Stimulated activated CD8-positive, alpha-beta memory T cell treated with anti-CD3 and anti-CD28 coated beads, Interleukin-7, amount 100 ng/mL, for 24 hours (primary cell): ENCODE measurements at places on chromosomes 16 and 17.

DNA sequence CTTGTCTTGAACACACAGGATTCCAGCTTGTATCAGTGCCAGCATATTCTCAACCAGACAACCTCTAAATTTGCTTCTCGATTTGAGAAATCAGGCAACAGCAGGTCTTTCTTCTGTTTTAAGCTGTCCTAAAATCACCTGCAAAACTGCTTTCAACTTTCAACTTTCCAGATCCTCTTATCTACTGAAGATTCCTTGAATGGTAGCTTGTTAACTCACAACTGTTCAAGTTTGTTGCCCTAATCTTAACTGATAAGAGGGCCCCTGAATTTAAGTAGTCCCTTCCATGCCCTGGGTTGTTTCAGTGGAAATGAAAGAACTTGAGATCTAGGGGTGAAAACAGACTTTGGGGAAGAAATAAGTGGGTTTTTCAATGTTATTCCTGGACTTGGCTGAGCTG, 57.2 kb downstream of the CHD9 start:
- no peak for DNase-seq

GRCh38 chr16:79381603-79382042, 218.9 kb downstream of the MAF start:
- no peak for DNase-seq

DNA sequence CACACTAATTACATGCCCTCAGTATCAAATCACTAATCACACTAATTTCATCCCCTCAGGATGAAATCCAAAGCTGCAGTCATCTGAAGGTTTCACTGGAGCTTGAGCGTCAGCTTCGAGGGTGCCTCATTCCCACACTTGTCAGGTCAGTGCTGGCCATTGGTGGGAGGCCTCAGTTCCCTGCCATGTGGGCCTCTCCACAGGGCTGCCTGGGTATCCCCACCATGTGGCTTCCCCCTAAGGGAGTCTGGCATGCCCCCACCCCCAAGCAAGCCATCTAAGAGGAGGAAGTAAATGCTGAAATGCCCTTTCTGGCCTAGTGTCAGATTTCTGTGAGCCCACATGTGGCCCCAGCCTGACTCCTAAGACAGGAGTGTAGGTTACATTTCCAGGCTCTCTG, 78.6 kb upstream of the CDH5 start:
- no peak for DNase-seq

GRCh38 chr17:49861150-49861884, 13.4 kb upstream of the TAC4 start:
- peak; percentile 40 for DNase-seq

GRCh38 chr17:17792037-17792550, 44.7 kb downstream of the SREBF1 start:
- no peak for DNase-seq

GRCh38 chr17:46072998-46073397, 73.9 kb downstream of the STH start:
- DNase-seq, result no peak

- no peak for DNase-seq
Measured at GRCh38 chr17:13087802-13088201, 70.0 kb upstream of the ELAC2 start.
